ENCODE measurements at places on chromosomes 16 and 17. TPM values are rescaled to one million over a fixed set of nuclear protein-coding genes. Genes with fewer than 3 reads are reported as not detected.

Gene IRF8
- total RNA-seq = 328 TPM

Gene ZNF423
- total RNA-seq = not detected

Gene CA7
- not detected for total RNA-seq

DNA sequence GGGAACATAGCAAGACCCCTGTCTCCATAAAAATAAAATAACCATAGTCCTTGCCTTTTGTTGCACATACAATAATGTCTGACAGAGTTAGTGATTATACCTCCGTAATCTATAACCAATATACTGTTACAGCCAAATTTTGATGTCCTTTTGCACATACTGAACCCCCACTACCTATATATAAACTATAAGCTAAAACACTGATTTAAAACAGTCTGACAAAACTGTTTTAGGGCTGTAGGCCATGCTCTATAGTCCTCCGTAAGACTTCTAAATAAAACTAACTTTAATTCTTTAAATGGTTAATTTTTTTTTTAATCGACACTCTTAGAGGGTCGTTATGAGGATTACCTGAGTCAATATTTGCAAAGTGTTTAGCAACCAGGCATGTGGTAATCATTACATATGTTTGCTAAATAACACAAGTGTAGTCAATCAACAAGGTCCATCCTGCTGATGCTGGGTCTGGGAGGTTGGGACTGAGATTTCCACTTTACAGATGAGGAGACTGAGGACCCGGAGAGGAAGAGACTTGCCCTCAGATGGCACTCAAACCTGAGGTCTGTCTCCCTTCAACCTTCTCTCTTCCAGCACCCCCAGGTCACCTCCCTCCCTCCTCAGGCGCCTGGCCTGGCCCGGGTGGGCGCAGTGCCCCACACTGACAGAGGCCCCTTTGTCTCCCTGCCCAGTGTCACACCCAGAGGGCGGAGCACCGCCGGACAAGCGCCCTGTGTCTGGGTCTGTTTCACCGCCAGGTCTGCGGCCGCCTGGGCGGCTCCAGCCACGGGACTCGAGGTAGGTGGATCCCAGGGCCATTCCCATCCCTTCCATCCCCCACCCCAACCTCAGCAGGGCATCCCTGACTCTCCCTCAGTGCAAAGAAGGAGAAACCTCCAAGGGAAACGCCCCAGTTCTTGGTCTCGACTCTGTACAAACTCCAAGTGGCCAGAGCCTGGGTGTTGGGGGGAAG, 10.3 kb downstream of the ZNF385C start:
- H3K27ac ChIP-seq = no peak overlapping the region
- no peaks in the 10 kb centered on the region for H3K27me3 ChIP-seq
- H3K4me3 ChIP-seq = no peak overlapping the region
- no peak for DNase-seq
- H3K4me1 ChIP-seq = no peaks in the 10 kb centered on the region

- no peak for DNase-seq
- H3K27me3 ChIP-seq = no peaks in the 10 kb centered on the region
- H3K4me3 ChIP-seq = no peak overlapping the region
- H3K4me1 ChIP-seq = peaks cover 68% of the 10 kb centered on the region
These were observed 10.8 kb downstream of the ALKBH5 start for GRCh38 chr17:18194394-18194793.

DNA sequence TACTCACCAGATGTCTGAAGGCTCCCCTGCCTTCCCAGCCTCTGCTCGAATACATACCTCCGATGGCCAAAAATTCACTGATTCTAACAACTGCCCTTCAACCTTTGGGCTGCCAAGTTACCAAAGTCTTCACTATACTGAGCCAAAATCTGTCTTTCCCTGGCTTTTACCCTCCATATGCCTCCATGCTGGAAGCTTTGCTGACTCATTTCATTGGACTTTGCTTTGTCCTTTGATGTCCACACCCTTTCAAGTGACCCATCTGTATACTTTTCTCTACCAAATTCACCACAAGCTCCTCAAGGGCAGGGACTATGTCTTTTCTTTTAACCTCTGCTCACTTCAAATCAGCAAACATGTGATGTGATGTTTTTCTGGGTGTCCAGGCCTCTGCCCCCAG, 21.0 kb upstream of the MTMR4 start:
- DNase-seq = no peak
- no peak overlapping the region for H3K27ac ChIP-seq
- H3K27me3 ChIP-seq = peaks cover 14% of the 10 kb centered on the region
- H3K4me3 ChIP-seq = no peak overlapping the region
- H3K36me3 ChIP-seq = no peaks in the 10 kb centered on the region
- peaks cover 2% of the 10 kb centered on the region for H3K4me1 ChIP-seq

GRCh38 chr16:88977812-88978607, 1.0 kb upstream of the CBFA2T3 start:
- no peak for DNase-seq
- peaks cover 19% of the 10 kb centered on the region for H3K27me3 ChIP-seq
- no peaks in the 10 kb centered on the region for H3K36me3 ChIP-seq
- H3K27ac ChIP-seq = no peak overlapping the region
- H3K4me1 ChIP-seq = no peaks in the 10 kb centered on the region

DNA sequence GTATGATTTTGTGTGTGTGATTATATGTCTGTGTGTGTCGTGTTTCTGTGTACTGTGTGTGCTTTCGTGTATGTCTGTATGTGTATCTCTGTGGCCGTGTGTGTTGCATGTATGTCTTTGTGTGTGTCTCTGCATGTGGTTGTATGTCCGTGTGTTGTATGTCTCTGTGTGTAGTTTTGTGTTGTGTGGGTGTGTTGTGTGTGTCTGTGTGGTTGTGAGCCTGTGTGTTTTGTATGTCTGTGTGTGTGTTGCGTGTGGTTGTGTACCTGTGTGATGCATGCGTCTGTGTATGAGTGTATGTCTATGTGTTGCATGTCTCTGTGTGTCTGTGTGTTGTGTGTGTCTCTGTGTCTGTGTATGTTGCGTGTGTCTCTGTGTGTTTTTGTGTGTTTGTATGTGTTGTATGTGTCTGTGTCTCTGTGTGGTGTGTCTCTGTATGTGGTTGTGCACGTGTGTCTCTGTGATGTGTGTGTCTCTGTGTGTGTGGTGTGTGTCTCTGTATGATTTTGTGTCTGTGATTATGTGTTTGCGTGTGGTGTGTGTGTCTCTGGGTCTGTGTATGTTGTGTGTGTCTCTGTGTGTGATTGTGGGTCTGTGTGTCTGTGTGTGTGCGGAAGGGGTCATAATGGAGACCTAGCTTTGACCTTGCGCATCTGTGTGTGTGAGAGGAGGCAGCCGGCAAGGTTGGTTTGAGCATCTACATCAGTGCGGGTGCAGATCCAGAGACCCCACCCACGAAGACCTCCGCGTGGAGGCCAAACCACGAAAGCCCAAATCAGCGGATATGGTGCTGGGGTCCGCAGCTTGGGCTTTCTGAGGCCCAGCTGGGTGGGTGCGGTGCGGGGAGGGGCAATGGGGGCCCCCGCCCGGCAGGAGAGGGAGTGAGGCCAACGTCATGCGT, 212.6 kb upstream of the GSE1 start:
- H3K27me3 ChIP-seq = no peaks in the 10 kb centered on the region
- no peak overlapping the region for H3K27ac ChIP-seq
- no peaks in the 10 kb centered on the region for H3K4me1 ChIP-seq
- H3K4me3 ChIP-seq = no peak overlapping the region

Gene DUS2
- 25.2 TPM for total RNA-seq

Gene SLC16A5
- 2.5 TPM for total RNA-seq

Gene NXPH3
- total RNA-seq = 0.25 TPM

GRCh38 chr16:51035110-51035498, 116.0 kb downstream of the SALL1 start:
- DNase-seq = no peak
- no peak overlapping the region for H3K4me3 ChIP-seq
- H3K36me3 ChIP-seq = no peaks in the 10 kb centered on the region
- no peak overlapping the region for H3K27ac ChIP-seq
- no peaks in the 10 kb centered on the region for H3K4me1 ChIP-seq

DNA sequence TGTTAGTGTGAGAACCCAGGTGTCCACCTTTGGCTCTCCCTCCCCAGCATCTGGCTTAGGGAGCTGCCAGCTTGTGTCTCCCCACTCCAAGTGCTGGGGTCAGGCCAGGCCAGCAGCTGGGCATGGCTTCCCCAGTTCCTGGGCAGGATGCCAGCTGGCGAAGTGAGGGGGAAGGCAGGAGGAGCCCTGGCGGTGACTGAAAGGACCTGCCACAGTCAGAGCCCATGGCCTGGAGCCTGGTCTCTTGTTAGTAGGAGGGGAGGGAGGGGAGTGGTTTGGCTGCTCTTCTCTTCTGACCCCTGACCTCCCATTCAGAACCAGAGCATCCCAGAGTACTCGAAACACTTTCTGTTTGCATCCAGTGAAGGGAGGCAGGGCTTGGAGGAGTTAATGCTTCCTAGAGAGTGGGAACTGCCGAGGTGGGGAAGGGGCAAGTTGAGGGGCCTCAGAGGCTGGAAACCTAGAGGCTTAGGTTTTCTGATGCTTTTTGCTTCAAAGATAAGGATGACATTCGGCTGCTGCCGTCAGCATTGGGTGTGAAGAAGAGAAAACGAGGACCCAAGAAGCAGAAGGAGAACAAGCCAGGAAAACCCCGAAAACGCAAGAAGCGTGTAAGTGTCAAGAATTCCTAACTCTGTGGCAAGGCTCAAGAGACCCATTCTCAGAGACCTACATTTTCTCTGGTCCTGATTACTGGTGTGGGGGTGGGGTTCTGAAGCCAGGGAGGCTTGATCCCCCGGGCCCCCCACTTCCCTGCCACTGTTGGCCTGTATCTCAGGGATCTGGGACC, 772 bp downstream of the CHD3 start:
- H3K4me1 ChIP-seq = peaks cover 5% of the 10 kb centered on the region
- H3K27me3 ChIP-seq = no peaks in the 10 kb centered on the region
- peak; percentile 52 for DNase-seq
- peaks cover 38% of the 10 kb centered on the region for H3K36me3 ChIP-seq

DNA sequence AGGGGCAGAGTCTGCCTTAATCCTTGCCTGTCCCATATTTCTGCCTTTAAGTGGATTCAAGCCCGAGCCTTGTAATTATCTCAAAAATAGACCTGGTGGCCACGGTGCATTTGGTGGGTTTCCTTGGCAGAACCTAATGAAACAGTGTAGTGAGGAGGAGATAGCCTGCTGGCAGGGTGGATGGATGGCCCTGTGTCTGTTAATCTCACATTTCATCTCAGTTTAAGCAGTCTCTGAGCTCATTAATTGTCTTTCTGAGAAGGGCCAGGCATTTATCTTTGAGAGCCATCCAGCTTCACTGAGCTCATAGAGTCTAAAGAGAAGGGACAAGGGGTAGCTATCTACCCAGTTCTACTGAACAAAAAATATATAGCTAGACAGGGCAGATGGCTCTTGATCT, 364.0 kb upstream of the EEF2KMT start:
- H3K27me3 ChIP-seq = peaks cover 4% of the 10 kb centered on the region
- no peak overlapping the region for H3K27ac ChIP-seq
- H3K36me3 ChIP-seq = no peaks in the 10 kb centered on the region
- no peak for DNase-seq
- no peaks in the 10 kb centered on the region for H3K4me1 ChIP-seq

Gene CRYBA1
- total RNA-seq = not detected

DNA sequence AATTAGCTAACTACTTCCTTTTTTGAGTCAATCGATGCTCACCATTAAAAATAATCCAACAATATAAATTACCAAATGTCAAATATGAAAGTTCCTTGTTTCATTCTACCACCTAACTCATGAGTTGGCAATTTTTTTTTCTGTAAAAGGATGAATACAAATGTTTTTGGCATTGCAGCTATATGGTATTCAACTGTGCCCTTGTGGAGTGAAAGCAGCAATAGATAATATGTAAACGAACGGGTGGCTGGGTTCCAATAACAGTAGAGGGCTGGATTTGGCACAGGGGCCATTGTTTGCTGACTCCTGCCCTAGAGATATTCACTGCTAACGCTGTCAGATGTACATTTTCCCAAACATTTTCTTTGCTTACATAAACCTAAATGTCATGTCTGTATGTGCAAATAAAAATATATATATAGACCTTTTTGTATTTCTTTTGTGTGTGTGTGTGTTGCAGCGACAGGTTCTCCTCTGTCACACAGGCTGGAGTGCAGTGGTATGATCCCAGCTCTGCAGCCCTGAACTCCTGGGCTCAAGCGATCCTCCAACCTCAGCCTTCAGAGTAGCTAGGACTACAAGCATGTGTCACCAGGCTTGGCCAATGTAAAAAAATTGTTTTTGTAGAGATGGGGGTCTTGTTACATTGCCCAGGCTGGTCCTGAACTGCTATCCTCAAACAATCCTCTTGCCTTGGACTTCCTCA, 73.9 kb downstream of the RPGRIP1L start:
- peaks cover 6% of the 10 kb centered on the region for H3K36me3 ChIP-seq
- H3K27me3 ChIP-seq = no peaks in the 10 kb centered on the region
- H3K4me1 ChIP-seq = no peaks in the 10 kb centered on the region
- DNase-seq = no peak

Measured in activated naive CD4-positive, alpha-beta T cell treated with anti-CD3 and anti-CD28 coated beads for 36 hours (primary cell).